GDM1 (cell line): ENCODE measurements at places on chromosomes 6 and 20.

GRCh38 chr6:122754191-122754731, 25.3 kb upstream of the FABP7 start:
- DNase-seq: no peak

DNA sequence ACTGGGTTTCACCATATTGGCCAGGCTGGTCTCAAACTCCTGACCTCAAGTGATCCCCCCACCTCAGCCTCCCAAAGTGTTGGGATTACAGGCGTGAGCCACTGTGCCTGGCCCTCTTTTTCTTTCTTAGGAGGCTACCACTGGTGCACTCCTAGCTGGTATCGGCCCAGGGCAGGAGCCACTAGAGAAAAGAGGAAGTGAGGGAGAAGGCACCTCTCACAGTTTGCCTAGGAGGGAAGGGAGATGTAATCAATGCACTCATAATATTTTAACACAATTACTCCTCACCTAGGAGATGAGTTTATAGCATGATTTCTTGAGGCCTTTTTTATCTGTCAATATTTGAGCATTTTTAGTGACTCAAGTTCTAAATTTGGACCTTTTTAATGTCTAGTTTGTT, 189.0 kb upstream of the SOX4 start:
- no peak for DNase-seq

- DNase-seq: no peak
Observed at GRCh38 chr6:10305790-10306415, 109.0 kb downstream of the TFAP2A start.

DNA sequence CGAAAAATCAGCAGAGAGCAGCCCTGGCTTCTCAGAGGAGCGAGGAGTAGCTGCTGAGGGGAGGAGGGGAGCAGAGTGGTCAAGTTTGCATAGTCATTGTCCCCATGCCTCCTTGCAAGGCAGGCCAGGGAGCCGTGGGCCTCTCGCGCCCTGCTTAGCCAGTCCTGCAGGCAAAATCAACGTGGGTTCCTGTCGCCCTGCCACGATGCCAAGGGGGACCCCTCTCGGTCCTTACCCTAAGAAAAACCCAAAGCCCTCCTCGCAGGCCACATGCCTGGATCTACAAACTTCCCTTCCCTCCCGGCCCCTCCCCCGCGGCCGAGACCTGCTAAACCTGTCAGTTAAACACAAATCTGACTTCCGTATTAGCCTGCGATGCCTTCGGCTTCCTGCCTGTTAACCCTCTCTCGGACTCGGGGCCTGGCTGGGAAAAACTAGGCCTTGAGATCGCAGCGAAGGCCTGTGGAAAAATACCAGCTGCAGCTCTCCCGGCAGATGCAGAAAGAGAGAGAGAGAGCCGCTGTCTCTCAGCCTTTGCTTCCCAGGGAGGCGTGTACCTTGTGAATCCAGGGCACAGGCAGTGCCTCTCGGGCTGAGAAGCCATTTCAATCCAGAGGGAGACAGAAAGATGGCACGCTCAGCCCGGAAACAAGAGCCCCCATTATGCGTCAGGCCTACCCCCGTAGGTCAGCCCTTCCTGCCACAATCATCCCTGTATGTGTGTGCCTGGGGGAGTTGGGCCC, 968 bp upstream of the ZMYND8 start:
- DNase-seq: peak; percentile 89

DNA sequence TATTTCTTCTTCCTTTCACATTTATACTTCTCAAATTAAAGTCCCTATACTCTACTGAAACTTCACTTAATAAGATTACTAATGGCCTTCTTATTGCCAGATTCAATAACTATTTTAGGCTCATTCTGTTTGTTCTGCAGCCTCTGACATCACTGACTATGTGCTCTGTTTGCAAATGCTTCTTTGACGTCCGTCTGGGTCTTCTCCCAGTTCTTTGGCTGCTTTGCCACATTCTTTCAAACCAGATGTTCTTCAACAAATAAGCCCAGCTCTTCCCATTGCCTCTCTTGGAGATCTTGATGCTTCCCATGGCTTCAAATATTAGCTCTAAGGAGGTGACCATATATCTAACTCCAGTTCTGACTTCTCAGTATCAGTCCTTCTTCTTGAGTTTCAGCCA, 117.4 kb downstream of the BTBD9 start:
- no peak for DNase-seq

- DNase-seq: no peak
Observed at GRCh38 chr6:163181666-163182180, 232.8 kb upstream of the QKI start.

- no peak for DNase-seq
Observed at GRCh38 chr6:155050311-155050710, 55.2 kb downstream of the TIAM2 start.

DNA sequence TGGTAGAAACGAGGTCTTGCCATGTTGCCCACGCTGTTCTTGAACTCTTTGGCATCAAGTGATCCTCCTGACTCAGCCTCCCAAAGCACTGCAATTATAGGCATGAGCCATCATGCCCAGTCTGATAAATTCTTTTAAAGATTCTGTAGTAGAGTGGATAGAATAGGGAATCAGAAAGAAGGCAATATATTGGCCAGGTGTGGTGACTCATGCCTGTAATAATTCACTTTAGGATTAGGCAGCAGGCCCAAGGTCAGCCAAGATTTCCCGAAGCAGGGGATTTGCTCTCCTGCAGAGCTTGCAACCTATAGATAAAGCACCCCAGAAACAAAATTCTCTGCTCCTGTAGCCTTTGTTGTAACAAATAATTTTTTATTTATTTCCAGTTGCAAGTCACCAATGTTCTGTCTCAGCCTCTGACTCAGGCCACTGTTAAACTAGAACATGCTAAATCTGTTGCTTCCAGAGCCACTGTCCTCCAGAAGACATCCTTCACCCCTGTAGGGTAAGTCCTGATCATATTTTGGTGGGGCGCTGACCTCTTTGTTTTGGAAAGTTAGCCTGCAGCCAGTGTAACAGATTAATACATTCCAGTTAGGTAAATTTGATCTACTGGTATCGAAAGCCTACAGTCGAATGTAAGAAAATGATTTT, 30.4 kb upstream of the MROH8 start:
- DNase-seq: no peak

GRCh38 chr6:18472941-18473340, 85.8 kb downstream of the RNF144B start:
- no peak for DNase-seq

- DNase-seq: no peak
Observed at GRCh38 chr6:20817806-20818320, 283.6 kb downstream of the CDKAL1 start.

DNA sequence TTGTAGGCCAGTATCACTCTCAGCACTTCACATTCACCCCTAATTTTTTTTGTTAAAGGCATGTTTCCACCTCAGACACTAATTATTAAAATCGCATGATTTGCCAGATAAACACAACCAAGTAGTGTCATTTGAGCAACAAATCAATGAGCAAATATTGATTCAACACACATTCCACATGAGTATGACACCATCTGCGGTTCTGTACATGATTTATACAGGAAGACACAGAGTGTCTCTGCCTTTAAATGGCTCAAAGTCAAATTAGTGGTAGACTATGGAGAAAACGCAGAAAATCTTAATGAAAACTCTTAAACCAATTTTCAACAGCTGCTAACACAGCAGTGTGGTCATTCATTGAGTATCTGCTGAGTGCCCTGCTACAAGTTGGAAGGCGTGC, 300.2 kb downstream of the SOX4 start:
- no peak for DNase-seq

GRCh38 chr6:63097222-63097621, 114.0 kb upstream of the FKBP1C start:
- DNase-seq: no peak

DNA sequence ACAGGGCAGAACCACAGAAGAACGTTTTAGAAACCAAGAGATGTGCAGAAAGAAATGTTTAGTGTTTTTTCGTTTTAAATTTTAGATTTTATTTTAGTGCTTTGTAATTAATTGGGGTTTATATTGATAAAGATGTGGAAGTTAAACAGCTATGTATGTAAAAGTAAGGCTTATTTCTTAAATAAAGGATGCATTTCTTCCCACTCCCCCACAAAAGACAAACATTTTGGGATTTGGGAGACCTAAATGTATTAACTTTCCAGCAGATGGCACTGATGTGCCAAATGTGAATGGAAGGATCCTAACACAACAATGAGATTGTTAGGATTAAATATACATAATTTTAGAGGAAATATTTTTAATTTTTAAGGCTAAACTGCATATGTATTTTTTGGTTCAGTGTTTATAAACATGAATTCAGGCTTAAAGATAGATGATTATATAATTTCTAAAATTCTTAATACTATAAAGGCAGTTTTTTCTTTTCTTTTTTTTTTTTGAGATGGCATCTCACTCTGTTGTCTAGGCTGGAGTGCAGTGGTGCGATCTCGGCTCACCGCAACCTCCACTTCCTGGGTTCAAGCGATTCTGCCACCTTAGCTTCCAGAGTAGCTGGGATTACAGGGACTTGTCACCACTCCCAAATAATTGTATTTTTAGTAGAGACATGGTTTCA, 12.0 kb downstream of the PFDN4 start:
- no peak for DNase-seq

- DNase-seq: peak; percentile 9
Observed at GRCh38 chr20:45095805-45096238, 5.1 kb downstream of the KCNS1 start.

- no peak for DNase-seq
Observed at GRCh38 chr6:4349323-4349722, 213.9 kb upstream of the ECI2 start.

GRCh38 chr6:43949551-43949991, 177.7 kb downstream of the MRPL14 start:
- DNase-seq: no peak

- DNase-seq: no peak
Observed at GRCh38 chr6:46291275-46291633, 120.5 kb upstream of the ENPP5 start.

DNA sequence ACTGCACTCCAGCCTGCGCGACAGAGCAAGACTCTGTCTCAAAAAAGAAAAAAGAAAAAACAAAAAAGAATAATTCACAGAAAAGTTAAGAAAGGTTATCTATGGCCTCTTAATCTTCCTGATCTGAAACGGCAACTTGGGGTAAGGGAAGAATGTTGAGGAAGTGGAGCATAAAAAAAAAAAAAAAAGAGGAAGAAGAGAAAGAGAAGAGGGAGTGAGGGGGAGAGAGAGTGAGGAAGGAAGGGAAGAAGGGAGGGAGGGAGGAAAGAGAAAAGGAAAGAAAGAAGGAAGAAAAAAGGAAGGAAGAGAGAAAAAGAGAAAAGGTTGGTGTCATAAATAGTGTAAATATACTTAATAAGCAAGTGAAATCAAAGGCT, 68.9 kb upstream of the NCOA3 start:
- DNase-seq: no peak

GRCh38 chr6:143804835-143805239, 38.3 kb upstream of the LTV1 start:
- no peak for DNase-seq

GRCh38 chr6:132054525-132054924, 103.4 kb upstream of the CCN2 start:
- DNase-seq: no peak

- DNase-seq: no peak
Observed at GRCh38 chr6:24205020-24205492, 79.0 kb downstream of the NRSN1 start.

DNA sequence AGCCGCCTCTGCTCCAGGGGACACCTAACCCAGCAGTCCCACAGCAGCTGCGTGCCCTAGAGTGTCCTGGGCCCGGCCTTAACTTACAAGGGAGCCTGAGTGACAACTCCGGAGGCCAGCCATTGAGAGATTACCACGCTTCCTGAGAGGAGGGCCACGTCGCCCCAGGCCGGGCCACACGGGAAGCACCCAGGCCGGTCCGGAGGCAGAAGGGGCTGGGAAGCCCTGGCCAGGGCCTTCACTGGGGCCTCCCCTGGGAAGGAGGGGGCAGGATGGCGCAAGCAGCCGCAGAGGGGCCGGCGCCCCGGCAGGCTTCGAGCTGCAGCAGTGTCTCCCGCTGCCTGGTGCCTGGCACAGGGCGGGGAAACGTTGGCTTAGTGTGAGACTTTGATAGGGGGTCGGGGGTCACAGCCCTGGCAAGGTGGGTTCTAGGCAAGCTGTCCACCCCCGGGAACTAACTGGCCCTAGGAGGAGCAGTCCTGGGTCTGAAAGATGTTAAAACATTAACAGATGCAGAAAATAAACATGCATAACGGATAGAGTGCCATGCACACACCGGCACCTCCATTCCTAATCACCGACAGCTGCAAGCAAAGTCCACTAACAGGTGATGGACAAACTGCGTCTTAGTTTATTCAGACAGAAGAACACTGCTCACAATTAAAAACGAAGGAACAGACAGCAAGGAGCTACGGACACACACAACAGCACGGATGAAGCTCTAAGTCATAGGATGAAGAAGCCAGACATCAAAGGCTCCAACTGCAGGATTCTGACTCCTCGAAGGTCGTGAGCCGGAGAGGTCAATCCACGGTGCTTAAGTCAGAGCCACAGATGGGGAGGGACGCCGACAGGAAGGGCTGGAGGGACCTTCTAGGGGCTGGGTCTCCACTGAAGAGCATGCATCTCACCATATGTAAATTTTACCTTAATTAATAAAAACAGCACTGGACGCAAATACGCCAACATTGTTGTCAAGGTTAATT, 17.4 kb downstream of the CHRNA4 start:
- no peak for DNase-seq

- no peak for DNase-seq
Observed at GRCh38 chr20:32063695-32064094, 11.7 kb downstream of the HCK start.

GRCh38 chr6:155660251-155660977, 204.8 kb upstream of the NOX3 start:
- DNase-seq: no peak

GRCh38 chr6:83226517-83226916, 33.4 kb downstream of the RWDD2A start:
- no peak for DNase-seq

GRCh38 chr6:72955666-72956065, 269.6 kb downstream of the KHDC1L start:
- peak; percentile 9 for DNase-seq

- DNase-seq: no peak
Observed at GRCh38 chr6:4913705-4914419, 90.0 kb downstream of the RPP40 start.

- DNase-seq: no peak
Observed at GRCh38 chr6:41092421-41093140, 19.8 kb downstream of the NFYA start.

- no peak for DNase-seq
Observed at GRCh38 chr20:24764794-24765202, 184.3 kb upstream of the CST7 start.

DNA sequence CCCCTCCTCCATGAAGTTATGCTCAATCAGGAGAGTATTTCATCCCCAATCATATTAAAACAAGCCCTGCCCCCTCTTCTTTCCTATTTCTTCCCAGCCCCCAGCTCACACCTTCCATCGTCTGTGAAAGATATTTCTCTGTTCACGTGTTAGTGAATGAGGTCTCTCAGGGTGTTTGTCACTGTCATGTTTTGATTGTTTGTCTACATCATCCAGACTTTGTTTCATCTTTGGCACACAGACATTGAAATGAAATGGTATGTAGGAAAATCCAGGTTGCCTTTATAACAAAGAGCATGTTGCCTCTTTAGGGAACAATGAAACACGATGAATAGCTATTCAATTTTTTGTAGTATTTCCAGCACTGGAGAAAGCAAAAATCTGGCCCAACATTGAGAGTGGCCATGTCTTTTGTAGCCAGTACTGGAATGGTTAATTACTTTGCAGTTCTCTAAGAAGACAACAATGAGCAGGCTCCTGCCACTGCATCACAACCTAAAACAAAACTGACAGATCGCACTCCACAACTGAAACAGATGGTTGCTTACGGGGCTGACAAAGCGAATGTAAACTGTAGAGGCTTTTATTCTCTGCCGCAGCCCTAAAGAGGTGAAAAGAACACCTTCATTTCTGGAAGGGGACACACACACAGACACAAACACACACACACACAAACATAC, 543.6 kb upstream of the CITED2 start:
- no peak for DNase-seq
